Tibial nerve (tissue), 4 donors: ENCODE measurements at places on chromosomes 7 and 10. TPM values are rescaled to one million over a fixed set of nuclear protein-coding genes. Genes with fewer than 3 reads are reported as not detected.

DNA sequence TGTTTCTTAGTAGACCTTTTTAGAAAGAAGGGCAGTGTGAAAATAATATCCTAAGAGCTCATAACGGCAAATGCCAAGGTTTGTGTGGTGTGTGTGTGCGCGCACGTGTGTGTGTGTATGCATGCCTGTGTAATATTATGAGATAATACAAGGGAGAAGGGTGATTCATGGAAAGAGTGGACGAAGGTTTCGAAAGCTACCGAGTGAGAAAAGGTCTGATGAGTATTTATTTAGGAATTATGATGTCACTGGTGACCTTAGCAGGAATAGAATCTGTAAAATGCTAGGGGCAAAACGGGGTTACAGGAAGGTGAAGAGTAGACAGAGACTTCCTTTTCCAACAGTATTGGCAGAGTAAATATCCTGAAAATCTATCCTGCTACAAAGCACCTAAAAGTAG lies 107.3 kb downstream of the AHR start:
- DNase-seq = no peak

DNA sequence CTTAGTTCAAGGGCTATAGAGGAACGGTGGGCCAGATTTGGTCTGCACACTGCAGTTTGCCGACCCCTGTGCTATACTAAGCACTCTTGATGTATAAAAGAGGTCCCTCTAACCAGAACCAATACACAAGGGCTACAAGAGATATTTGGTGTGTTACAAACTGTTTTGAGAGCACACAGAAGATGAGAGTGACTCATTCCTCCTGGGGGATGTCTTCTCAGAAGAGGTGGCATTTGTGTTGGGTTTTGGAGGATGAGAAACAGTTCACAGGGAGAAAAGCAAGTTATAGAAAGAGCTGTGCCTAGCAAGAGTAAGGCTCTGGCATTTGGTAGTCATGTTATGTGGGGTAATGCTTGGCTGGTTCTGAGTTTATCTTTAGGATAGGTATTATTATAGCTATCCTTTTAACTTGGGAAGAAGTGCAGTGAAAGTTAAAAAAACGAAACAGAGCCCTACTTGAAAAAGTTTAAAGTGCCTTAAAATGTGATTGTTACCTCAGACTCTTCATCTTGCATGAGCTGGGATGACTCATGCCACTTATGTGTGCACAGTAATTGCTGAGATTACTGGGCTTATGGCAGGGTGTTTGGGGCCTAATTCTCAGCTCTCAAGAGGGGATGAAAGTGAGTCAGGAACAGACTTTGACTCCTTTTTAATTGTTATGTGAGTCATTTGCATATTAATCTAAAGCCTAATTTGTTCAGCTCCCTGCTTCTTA lies 160.4 kb downstream of the KIF20B start:
- DNase-seq = no peak

GRCh38 chr10:43322331-43322730 lies 49.1 kb upstream of the FXYD4 start:
- DNase-seq = no peak

DNA sequence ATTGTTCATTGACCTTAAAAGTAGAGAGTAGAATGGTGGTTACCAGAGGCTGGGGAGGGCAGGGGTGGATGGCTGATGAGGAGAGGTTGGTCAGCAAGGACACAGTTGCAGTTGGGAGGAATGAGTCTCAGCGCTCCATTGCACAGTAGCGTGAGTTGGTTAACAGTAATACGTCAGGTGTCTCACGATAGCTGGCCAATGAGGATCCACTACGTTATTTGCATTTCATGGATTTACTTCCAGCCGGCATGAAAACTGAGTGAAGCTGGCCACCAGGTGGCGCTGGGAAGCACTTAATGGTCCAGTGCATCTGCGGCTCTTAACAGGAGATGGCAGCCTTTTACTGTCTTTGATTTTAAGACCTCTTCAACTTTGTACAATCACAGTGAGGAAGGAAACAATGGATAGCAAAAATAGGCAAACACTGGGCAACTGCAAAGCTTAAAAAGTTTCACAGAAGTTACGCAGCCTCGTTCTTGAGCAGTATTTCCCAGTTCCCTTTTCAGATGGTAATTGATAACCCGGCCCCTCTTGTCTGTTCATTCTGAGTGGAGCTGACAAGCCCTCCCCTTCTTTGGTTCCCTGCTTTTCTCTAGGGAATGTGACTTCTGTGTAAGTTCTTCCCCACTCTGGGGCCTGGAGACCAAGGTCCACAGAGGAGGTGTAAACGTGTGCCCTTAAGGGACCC lies 23.7 kb downstream of the AKR1E2 start:
- peak; percentile 86 for DNase-seq

- DNase-seq = no peak
Observed at GRCh38 chr7:29620556-29620930, 56.9 kb downstream of the PRR15 start.

- DNase-seq = no peak
Observed at GRCh38 chr10:49700997-49701396, 21.5 kb downstream of the C10orf53 start.

DNA sequence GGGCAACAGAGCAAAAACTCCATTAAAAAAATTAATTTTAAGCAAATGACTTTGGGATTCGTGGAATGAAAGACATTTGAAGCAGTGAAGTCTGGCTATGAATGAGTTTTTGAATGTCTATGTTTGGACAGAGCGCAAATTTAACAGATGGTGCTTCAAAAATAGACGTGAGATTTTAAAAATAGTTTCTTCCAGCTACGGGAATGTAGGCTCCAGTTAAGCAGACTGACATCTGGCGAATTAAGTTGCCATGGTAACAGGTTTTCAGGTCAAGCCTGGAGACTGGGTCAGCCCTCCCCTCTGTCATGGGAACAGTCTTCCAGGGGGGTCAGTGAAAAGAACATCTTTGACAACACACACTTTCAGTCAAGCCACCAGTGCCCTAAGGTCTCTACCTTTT lies 62.0 kb downstream of the MYOF start:
- no peak for DNase-seq

DNA sequence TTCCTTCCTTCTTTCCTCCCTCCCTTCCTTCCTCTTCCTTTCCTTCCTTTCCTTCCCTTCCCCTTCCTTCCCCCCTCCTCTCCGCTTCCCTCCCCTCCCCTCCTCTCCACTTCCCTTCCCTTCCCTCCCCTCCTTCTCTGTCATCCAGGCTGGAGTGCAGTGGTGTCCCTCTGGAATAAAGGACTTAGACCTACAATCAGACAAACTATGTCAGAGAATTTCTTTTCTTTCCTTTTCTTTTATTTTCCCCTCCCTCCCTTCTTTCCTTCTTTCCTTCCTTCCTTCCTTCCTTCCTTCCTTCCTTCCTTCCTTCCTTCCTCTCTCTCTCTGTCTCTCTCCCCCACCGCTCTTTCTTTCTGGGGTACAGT lies 242.2 kb downstream of the GATA3 start:
- DNase-seq = no peak

DNA sequence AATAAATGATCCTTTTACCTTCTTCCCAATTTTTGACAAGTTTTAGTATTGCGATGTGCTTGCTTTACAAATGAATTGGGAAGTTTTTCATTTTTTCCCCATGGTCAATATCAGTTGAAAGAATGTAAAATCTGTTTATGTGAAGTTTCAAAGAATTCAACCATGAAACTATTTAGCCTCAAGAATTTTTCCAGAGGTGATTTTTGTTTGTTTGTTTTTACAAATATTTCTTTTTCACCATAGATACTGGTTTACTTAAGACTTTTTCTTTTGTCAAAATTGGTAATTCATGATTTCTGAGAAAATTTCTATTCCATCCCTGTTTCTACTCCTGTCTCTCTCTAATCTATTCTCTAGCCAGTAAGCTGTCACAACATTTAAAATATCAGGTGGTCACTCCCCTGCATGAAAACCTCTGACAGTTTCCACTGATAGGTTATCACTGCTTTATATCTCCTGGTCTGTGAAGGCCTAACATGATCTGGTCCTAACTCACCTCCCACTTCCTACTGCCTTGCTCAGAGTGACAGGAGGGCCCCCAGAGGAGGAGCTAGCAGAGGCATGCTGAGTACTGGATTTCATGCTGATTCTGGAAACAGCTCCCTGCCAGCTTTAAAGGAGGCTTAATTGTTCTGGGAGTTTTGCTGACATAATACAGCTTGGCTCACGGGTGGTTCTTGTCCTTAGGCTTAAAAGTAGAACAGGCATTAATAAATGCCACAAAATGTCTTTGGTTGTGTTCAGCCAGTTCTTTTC lies 7.6 kb upstream of the ARMS2 start:
- DNase-seq = no peak

GRCh38 chr7:152850420-152850819 lies 90.9 kb downstream of the ACTR3B start:
- DNase-seq = no peak

DNA sequence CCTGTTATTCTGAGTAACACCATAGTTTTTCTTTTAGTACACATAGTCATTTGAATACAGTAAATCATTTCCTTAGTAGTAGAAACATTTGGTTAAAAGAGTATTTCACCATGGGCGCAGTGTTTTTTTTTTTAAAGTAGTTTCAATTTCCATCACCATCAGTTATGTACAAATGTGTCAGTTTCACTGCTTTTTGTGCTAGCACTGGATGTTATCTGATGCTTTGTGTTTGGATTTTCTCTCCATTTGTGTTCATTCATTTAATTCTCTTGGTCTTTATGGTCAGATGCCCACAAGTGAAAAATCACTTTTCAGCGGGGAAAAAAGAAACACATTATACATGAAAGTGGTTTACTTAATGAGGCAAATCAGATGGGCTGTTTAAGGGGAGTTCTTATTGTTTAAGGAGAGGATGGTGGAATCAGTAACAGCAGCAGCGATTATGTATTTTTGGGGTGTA lies 16.0 kb upstream of the HK1 start:
- no peak for DNase-seq

- no peak for DNase-seq
Observed at GRCh38 chr10:1687190-1687589, 50.1 kb downstream of the ADARB2 start.

Gene AGAP5
- total RNA-seq = 8.8 TPM

DNA sequence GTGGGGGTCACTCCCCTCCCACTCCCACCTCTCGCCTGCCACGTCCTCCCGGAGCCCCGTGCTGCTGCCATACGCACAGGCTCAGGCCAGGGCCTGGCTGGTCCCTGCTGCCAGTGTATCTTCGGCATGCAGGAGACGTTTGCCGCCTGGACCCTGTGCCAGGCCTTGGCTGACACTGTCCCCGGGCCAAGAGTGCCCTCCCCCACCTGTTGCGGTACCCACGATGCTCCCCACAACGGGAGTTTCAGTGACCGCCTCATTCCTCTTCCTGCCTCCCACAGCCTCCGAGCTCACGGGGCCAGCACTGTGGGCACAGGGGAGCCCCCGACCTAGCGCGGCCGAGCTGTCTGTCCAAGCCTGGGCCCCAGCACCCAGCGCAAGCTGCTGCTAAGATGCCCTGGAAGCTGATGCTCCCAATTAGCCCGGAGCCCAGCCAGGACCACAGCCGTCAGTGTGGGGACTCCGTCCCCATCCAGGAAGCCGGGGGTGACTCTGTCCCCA lies 7.4 kb downstream of the TTYH3 start:
- DNase-seq = no peak

GRCh38 chr7:7104314-7104698 lies 78.0 kb upstream of the C1GALT1 start:
- DNase-seq = no peak

DNA sequence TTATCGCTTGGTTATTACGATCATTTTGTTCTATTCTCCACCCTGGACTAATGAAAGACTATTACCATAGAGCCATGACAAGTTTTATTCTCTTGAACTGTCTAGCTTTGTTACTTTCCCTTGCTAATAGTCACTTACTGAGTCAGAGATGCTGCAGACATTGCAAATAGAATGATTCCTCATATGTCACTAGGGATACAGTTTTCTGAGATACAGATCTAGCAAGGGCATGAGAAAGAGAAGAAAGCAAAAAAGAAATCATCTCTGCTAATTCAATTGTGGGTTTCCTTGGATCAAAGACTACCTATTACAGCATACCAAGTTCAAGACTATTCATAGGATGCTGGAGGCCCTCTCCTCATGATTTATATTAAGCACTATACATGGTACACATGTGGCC lies 204.3 kb downstream of the MBL2 start:
- no peak for DNase-seq

- DNase-seq = no peak
Observed at GRCh38 chr7:40324914-40325313, 190.1 kb downstream of the SUGCT start.

DNA sequence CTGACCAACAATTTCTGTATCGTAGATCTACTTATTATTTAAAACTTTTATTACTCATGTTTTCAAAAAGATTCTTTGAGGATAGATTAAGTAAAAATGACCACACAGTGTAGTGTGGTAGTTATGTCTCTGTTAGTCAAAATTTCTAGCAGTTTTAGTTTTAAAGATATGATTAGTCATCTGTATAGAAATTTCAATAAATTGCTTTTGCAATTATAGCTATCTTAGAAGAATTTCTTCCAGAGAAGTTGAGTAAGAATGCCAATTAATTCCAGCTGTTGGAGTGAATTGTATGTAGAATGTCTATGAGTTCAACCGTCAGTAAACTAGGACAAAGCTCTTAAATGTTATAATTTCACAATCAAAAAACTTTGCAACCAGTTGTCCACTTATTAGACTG lies 229.7 kb downstream of the CDK14 start:
- DNase-seq = no peak

Gene MRLN
- not detected for total RNA-seq

DNA sequence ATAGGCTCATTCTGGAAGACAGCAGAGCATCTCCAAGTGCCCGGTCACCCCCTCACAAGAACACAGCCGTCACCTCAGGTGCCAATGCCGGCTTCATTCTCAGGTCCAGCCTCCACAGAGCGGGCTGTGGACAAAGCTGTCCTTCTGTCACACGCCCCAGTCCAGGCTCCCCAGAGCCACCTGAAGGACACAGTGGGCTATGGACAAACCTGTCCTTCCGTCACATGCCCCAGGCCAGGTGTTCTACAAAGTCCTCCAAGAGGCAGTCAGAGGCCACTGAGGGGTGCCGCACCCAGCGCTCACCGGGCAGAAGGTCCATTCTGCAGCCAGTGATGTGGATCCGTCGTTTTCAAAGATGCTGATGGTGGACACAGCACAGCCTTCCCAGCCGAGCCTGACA lies 173.2 kb upstream of the PPP2R2D start:
- no peak for DNase-seq

- no peak for DNase-seq
Observed at GRCh38 chr7:3520206-3520605, 219.2 kb downstream of the SDK1 start.

Gene AEBP1
- total RNA-seq = 142 TPM

Gene SRGN
- 108 TPM for total RNA-seq

DNA sequence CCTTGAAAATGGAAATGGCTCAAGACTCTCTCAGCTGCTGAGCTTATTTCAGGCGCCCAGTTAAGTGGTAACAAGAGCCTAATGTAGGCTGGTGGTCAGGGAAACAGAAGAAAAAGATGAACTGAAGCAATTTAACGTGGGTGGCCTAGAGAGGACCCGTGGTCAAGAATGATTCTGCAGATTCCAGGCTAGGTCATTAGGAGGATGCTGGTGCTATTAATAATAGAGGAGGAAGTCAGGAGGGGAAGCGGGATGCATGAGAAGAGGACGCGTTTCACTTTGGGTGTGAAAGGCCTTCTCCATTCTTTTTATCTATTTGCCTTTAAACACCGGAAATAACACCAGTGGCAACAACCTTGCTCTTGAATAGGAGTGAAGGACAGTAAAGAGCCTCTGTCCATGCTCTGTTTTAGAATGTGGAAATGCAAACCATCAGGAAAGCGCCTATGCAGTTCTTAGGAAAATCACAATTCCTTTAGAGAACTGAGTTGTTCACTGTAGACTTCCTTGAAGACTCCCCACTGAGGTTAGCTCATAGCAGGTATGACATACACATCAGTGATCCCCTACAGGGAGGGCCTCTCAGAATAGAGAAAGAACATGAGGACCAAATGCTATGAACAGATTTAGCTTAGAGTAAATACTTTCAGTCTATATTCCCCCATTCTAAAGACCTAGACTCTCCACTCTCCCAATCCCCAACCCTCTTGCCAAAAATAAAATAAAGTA lies 8.6 kb downstream of the LIPA start:
- no peak for DNase-seq
